Stimulated activated CD4-positive, alpha-beta T cell treated with anti-CD3 and anti-CD28 coated beads, Interleukin-2, amount 100 ng/mL, for 48 hours (primary cell): ENCODE measurements at places on chromosomes 13 and 19.
A peak's percentile ranks its signal among the peaks of the same experiment; 100 is the strongest.

- DNase-seq, result no peak
Measured at GRCh38 chr13:92259523-92259922, 861.1 kb downstream of the GPC5 start.

DNA sequence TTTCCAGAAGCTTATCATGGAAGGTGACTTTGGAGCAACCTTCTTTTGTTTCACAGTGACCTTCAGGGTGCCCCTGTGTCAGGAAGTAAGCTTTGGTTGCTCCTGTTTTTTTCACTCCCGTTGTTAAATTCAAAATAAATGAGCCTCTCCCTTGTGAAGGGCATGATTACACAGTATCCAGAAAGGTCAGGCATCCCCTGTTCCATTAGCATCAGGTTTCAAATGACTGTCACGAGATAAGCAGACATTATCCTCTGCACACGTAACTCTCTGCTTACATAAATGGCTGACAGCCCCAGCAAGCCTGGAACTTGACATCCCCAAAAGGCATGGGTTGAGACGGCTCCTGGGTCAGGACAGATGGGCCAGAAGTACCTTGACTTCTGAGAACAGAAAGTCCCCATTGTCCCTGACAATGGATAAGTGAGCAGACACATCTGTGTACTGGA, 52.0 kb downstream of the RAB20 start:
- no peak for DNase-seq

GRCh38 chr19:34224996-34225658, 29.2 kb upstream of the GARRE1 start:
- no peak for DNase-seq

GRCh38 chr13:106156468-106156867, 379.0 kb downstream of the EFNB2 start:
- no peak for DNase-seq

GRCh38 chr13:66967811-66968597, 262.1 kb downstream of the PCDH9 start:
- no peak for DNase-seq

DNA sequence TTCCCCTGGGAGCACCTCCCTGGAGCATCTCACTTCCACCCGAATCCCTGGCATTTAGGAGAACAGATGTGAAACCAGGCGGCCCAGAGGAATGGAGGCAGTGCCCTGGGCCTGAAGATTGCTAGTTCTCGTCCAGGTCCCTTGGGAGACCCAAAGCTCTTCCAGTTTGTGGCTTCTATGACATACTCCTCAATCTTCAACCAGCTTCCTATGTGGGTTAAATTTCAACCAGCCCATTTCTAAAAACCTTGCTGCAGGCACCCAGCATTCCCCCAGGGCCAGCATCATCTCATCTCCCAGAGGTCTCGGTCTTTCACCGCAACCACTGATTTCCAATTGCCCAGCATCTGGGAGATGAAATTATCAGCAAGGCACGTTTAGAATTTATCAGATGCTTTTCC, 46.0 kb upstream of the STK24 start:
- DNase-seq, result no peak

- DNase-seq, result no peak
Measured at GRCh38 chr13:29524641-29525040, 70.8 kb downstream of the SLC7A1 start.

- DNase-seq, result no peak
Measured at GRCh38 chr13:20503088-20504083, 22.3 kb downstream of the CRYL1 start.

DNA sequence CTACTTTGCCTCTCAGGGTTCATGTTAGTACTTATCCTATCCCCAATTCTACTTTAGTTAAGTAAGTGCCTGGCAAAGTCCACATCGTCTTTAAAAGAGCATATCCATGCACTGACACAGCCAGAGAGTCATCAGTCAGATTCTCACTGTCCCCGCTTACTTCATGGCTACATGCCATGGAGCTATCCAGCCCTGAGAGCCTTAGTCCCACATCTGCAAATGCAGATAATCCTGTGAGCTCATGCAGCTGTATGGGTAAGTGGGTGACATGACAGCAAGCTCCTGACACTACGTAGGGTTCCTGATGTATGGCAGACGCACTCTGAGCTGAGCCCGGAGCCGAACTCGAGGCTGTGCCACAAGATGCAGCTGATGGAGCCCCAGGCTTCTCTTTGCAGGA, 661.5 kb downstream of the LIG4 start:
- DNase-seq, result no peak

GRCh38 chr19:17109962-17110598, 34.5 kb downstream of the MYO9B start:
- no peak for DNase-seq

- no peak for DNase-seq
Measured at GRCh38 chr19:6707658-6708018, 12.8 kb downstream of the C3 start.

DNA sequence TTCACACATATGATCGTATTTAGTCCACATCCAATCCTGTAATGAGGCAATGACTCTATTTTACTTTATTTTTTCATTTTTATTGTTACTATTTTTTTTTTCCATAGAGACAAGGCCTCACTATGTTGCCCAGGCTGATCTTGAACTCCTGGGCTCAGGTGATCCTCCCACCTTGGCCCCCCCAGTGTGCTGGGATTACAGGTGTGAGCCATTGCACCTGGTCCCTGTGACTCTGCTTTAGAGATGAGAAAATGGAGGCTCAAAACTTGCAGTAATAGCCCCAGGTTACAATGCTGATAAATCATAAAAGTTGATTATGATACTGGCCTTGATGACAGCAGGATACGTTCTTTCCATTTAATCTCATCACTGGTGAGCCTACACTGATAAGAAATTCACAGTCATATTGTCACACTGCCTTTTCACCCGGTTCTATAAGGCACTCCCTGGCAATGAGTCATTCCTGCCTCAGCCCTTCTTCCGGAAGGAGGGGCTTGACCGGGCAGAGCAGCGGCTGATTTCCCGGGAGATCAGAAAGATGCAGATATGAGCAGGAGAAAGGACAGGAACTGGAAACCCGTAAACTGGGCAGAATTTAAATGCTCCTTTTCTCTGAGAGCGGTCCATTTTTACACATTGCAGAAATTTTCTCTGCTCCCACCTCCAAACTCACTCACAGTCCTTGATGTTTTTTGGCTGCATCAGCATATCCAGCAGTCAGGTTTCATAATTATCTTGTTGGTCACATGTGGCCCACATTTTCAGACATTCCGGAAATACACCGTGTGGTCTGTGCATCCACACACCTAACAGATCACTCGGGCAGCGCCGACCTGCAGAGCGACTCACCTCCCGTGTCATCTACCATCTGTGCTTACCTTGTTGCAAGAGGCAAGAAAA, 616.4 kb downstream of the EFNB2 start:
- no peak for DNase-seq

DNA sequence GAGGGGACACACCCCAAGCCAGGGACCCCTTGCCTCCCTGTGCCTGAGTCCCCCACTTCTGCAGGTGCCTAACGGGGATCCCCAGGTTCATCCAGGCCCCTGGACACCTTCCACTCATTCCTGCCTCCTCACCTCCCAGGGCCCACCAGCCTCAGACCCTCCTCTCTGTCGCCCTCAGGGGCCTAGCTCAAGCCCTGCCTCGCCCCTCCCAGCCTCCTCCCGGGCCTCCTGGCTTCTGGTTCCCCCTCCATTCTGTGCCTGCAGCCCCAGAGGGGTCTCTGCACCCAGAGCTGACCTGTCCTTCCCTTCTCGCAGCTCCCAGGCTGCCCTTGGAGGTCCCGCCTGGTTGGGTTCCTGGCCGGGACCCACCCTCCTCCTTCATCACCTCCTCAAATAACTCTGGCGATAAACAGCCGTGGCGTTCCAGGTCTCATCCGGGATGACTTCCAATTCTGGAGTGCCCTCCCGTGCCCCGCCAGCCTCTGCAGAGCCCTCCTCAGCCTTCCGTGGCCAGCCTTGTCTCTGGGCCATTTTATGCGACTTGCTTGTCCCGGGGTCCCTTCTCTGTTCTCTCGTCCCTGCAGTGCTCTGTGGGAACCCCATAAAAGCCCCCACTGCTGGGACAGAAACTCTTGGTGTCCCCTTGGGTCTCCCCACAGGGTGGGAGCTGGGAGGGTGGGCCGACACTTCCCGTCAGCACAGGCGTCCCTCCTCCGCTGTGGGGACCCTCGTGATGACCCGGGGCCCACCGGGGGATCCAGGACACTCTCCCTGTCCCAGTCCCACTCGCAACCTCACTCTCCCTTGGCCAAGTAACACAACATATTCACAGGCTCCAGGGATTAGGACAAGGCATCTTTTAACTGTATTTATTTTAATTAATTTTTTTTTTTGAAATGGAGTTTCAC, 9.2 kb downstream of the JOSD2 start:
- no peak for DNase-seq

DNA sequence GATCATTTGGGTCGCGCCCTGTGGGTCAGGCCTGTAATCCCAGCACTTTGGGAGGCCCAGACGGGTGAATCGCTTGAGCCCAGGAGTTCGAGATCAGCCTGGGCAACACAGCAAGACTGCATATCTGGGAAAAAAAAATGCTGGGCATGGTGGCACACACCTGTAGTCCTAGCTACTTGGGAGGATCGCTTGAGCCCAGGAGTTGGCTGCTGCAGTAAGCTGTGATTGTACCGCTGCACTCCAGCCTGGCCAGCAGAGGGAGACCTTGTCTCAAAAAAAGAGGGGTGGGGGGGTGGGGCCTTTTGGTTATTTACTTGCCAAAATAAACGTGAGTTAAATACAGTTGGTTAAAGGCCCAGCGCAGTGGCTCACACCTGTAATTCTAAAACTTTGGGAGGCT, 9.8 kb upstream of the ZNF544 start:
- peak; percentile 22 for DNase-seq

- DNase-seq, result no peak
Measured at GRCh38 chr13:34750078-34750931, 191.8 kb upstream of the NBEA start.

DNA sequence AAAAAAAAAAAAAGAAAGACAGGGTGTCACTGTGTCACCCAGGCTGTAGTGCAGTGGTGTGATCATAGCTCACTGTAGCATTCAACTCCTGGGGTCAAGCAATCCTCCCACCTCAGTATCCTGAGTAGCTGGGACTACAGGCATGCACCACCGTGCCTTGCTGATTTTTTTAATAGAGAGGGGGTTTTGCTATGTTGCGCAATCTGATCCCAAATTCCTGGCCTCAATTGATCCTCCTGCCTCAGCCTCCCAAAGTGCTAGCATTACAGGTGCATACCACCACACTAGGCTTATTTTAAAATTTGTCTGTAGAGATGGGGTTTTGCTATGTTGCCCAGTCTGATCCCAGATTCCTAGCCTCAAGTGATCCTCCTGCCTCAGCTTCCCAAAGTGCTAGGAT, 159.3 kb downstream of the PTPRS start:
- DNase-seq, result no peak

DNA sequence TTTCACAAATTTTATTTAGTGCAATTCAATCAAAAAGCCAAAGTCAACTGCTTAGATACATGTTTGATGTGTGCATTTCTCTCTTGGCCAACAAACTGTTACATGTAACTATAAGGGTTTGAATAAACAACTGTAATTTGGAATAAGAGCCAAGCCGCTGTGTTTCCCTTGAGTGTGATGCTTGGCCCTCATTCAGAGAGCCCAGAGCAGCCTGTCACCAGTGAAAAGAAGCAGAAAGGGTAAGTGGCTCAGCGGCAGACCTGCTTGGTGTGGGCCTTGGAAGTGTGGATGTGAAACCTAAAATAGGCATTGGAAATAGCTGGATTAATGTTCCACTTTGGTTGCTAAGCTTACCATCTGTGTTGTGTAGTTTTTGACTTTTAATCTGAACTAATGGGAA, 924.6 kb downstream of the OLFM4 start:
- DNase-seq, result no peak

- DNase-seq, result no peak
Measured at GRCh38 chr13:68667863-68668262, 1437.7 kb upstream of the PCDH9 start.

- DNase-seq, result no peak
Measured at GRCh38 chr19:51692468-51692867, 662 bp upstream of the SPACA6 start.

GRCh38 chr19:5961969-5962945, 15.7 kb downstream of the RANBP3 start:
- DNase-seq, result no peak

GRCh38 chr13:59531571-59532091, 632.1 kb downstream of the DIAPH3 start:
- peak; percentile 2 for DNase-seq

GRCh38 chr13:30616927-30617314, 799 bp upstream of the USPL1 start:
- peak; percentile 42 for DNase-seq

- no peak for DNase-seq
Measured at GRCh38 chr13:44407891-44408290, 34.3 kb downstream of the SERP2 start.

DNA sequence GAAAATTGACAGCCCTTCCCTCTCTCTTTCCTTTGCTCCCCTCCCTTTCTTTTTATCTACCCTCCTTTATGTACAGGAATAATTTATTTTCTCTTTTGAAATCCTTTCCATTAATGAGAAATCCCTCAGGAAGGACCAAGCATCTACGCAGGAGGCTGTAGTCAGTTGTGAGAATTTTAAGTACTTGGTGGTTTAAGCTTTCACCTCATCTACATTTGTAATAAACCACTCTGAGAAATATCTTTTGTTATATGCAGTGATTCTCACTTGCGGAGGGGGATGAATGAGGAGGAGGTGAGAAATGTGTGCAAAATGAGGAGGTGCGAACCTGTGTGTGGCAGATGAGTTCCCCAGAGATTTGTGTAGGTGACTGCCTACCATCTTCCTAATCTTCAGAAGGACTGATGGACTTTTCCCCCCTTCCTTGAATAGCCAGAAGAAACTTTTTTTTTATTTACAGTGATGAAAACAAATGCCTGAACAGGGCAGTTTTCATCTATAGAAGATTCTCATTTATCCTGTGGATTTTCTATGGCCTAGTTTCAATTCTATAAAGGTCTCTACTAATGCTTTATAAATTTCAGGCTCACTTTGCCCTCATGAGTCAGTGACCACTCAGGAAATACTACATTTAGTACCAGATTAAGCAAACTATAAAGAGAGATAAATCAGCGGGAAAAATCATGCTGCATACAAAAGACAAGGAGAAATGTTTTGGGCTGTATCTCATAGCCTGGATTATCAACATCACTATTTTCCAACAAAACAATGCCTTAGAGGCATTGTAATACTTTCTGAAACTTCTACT, 118.3 kb downstream of the LHFPL6 start:
- DNase-seq, result no peak

GRCh38 chr13:114127473-114128347, 4.7 kb downstream of the RASA3 start:
- no peak for DNase-seq

- no peak for DNase-seq
Measured at GRCh38 chr19:12785431-12786031, 5.8 kb upstream of the JUNB start.

- DNase-seq, result no peak
Measured at GRCh38 chr19:49432141-49433073, 7.2 kb downstream of the GFY start.

DNA sequence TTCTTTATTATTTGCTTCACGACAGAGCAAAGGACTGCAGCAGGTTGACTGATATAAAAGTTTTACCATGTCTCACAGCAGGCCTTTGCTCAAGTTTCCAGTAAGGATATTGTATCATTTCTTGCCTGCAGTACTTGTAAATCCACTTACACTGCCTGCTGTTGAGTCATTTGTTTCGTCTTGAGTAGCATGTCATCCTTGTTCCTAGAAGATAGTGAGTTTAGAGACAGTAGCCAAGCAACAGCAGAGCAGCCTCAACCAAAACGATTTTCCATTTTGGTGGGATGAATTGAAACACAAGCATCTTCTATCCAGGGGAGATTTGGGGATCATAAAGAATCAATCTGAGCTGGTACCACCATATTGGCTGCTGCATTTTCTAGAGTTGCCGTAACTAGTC, 24.0 kb upstream of the ALOX5AP start:
- DNase-seq, result no peak

GRCh38 chr13:95754069-95754468, 77.1 kb downstream of the DNAJC3 start:
- no peak for DNase-seq
